ENCODE measurements at places on chromosomes 4 and X.

DNA sequence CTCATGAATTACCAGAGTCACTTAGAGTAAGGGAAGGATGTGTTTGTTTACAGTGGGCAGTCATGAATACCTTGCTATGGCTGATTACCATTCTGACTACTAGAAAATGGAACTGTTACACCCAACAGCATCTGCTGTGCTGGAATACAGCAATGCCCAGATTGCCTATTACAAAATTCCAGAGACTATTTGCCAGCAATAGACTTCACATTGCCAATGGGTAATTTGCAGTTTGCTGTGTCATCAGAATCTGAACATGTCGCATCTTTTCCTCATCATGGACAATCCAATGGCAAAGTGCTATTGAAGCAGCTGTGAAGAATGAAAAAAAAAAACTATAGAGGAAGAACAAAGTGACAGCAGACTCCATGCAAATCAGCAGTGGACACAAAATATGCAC lies 356.6 kb downstream of the CXXC4 start:
- DNase-seq: no peak

- DNase-seq: no peak
Observed at GRCh38 chr4:106584337-106584989, 215.9 kb upstream of the GIMD1 start.

DNA sequence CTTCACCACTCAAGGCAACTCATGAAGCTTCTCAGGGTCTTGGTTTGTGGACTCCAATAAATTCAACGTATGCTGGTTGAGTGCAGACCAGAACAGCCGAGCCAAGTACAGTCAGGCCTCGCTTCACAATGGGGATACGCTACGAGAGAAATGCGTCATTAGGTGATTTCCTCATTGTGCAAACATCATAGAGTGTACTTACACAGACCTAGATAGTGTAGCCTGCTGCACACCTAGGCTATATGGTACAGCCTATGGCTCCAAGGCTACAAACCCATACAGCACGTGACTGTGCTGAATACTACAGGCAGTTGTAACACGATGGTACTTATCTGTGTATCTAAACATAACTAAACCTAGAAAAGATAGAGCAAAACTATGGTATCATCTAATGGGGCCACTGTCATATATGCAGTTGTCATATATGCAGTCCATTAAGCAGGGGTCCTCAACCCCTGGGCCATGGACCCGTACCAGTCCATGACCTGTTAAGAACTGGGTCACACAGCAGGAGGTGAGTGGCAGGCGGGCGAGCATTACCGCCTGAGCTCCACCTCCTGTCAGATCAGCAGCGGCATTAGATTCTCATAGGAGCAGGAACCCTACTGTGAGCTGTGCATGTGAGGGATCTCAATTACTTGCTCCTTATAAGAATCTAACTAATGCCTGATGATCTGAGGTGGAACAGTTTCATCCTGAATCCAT lies 31.5 kb downstream of the RTL5 start:
- no peak for DNase-seq

- no peak for DNase-seq
Observed at GRCh38 chrX:69101683-69102251, 63.5 kb downstream of the PJA1 start.

DNA sequence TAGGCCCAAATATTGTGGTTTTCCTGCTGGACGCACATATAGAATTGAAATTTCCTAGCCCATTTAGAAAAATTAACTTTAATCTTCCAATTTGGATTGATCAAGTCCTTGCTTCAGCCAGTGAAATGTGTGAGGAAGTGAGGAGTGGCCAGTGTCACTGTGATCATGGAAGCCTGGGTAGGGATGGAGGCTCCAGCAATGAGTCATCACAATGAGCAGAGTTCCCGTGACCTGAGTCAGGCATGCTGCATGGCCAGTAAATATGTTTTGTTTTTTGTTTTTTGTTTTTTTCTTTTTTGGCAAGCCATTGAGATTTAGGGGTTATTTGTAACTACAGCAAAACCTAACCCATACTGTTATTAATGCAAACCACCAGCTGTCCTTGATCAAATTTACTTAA lies 52.1 kb downstream of the IDS start:
- no peak for DNase-seq

GRCh38 chr4:139085141-139085540 lies 69.6 kb downstream of the NOCT start:
- no peak for DNase-seq

DNA sequence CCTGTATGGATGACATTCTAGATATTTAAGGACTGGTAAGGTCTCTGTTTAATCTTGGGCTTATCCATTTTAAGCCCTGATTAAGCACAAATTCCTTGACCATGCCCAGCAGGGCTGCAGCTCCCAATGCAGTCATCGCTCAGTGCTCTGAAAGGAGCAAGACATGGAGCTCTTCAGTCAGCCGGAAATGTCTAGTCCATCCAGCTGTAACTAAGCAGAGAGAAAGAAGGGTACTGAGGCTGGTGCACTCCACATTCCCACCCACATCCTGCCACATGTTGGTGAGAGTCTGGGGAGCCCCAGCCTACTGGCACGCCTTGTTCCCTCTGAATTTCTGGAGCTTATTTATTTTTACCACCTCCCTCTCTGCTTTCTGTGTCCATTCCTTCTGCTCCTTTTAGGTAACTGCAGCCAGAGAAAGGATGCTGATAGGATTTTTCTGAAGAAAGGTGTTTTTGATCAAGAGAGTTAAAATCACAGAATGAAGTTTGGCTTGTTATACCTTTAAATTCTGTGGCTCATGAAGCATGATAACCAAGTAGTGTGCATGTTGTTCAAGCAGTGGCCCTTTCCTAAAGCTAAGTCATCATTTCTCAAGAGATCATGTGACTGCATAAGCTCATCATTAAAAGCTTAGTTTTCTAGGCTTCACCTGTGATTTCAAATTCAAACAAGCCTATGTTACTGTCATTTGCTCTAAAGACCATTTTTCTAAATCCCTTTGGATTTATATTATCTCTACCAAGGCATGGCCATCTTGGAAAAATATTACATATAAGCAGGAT lies 74.0 kb downstream of the GALNT7 start:
- no peak for DNase-seq

- no peak for DNase-seq
Observed at GRCh38 chr4:3415471-3416141, 26.2 kb upstream of the HGFAC start.

DNA sequence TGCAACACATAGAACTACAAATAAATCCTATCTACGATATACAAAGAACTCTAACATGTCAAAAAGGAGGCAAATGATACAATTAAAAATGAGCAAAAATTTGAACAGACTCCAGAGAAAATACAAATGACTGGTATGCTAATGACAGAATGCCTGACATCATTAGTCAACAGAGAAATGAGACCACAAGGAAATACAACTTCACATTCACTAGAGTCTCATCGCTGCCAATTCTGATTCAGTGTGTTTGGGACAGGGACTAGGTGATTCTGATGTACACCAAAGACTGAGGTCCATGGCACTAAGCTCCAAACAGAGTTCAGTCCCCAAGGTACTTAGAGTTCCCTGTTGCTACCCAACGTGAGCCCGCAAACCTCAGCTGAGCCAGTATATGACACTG lies 23.4 kb downstream of the SLC2A9 start:
- DNase-seq: no peak

DNA sequence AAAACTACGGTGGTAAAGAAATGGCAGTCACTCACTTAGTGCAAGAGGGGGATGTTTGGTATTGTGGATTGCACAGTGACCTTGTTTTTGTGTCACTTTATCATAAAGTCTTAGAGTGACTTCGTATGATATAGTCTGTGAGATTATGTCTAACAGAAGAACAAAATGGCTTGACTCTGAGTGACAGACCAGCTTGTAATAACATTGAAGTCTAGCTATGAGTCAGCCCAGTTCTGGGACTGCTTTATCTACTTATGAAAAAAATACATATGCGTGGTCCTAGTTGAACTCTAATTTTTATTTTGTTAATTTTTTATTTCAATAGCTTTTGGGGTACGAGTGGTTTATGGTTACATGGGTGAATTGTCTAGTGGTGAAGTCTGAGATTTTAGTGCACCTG lies 20.0 kb downstream of the DCLK2 start:
- no peak for DNase-seq

- no peak for DNase-seq
Observed at GRCh38 chr4:67428819-67429218, 116.5 kb downstream of the CENPC start.

- no peak for DNase-seq
Observed at GRCh38 chr4:140715119-140715518, 41.1 kb downstream of the TBC1D9 start.

GRCh38 chr4:88158489-88159228 lies at the start of gene ABCG2:
Gene ABCG2, minus strand, starts transcription at chr4:88158639. Its CDS starts 18,644 bp downstream, at chr4:88139995.
- no peak for DNase-seq

DNA sequence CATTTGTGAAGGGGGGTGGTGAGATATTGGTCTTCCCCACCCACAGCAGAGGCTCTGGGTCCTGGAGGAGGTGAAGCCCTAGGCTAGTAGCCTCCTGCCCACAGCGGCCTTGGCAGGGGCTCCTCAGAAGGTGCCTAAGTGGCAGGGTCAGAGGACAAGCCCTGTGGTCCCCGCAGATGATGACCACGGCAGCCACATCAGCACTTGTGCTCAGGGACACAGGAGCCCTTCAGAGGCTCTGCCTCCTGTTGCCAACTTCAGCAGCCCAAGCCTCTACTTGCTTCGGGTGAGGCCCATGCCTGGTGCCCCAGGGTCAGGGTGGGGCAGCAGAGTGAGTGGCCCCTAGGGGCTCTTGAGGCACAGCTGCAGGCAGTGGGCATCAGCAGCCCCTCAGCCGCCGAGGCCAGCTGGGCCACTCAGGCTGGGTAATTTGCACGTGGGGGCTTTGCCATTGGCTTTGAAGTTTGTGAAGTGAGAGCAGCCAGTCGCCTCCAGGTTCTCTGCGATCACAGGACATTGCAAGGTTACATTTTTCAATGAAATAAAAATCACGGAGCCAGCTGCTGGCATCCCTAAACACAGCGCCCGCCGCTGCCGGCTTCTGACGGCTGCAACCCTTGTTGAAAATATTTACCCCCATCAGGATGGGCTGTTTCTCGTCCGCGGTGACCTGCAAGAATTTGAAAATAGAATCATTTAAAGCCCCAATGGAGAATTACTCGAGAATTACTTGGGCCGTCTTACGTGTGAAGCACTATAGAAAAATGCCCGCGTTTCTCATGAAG lies 108.5 kb downstream of the HMX1 start:
- DNase-seq: no peak

- DNase-seq: no peak
Observed at GRCh38 chr4:139210486-139210885, 33.5 kb upstream of the ELF2 start.

DNA sequence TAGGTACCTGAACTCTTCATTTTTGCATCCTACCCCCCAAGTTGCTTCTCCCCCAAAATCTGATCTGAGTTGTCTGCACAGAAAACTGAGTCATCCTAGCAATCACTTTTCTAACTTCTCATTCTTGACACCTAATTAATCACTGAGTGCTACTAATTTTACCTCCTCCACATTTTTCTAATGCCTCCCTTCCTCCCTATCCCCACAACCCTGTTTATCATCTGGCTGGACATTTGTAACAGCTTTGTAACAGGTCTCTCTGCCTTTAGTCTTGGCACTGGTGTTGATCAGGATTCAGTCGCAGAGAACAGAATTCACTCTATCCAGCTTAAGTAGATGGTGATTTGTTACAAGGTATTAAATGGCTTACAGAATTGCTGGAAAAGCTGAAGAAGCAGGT lies 303.9 kb upstream of the GATB start:
- DNase-seq: no peak

DNA sequence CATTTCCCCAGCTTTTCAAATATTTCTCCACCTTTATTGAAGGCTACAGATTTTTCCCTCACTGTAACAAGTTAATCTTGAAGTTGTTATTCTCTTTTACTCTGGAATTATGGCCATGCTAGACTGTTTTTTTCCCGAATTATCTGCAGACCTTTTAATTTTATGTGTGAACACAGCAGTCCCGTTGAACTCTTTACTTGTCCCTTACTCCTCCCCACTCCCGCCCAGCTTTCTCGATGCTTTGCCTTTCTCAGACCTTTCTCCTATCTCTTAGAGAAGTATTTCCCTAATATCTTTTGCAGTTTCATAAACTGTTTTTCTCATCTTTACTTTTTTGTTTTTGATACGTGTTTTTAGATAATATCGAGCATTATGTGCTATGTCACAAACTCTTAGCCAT lies 776 bp downstream of the CEP44 start:
- DNase-seq: no peak

GRCh38 chr4:98828801-98829200 lies 100.1 kb downstream of the EIF4E start:
- DNase-seq: no peak

DNA sequence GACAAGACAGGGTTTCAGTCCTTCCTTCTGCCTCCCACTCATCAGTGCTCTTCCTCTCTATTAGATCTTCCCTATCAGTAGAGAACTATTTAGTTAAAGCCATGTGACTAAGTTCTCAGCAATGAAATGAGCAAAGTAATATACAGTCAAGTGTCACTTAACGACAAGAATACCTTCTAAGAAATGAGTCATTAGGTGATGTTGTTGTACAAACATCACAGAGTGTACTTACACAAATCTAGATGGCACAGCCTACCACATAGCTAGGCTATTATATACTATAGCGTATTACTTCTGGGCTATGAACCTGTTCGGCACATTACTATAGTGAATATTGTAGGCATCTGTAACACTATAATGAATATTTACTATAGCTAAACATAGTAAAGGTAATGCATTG lies 71.3 kb downstream of the POU4F2 start:
- no peak for DNase-seq

DNA sequence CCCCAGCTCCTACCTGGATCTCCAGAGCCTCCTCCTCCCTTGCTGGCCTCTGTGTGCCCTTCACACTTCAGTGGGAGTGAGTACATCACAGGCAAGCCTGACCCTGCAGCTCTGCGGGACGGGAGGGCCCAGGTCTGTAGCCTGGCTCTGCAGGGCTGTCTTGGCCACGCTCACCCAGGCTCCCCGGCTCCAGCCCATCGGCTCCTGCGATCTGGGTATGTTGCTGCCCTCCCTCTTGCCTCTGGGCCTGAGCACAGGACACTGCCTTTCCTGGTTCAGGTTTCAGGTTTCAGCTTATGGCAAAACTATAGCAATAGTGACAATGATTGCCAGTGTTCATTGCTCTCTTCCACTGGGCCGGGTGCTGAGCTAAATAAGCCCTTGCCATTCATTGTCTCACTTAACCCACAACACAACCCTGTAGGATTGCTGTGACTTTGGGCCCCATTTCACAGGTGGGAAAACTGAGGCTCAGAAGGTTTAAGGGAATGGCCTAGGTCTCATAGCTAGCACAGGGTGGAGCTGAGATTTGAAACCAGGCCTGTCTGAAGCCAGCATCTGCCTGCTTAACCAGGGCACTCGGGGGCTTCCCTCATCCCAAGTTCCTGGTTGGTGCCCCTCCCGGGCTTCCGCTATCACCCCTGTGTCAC lies 44.6 kb upstream of the SORCS2 start:
- no peak for DNase-seq

DNA sequence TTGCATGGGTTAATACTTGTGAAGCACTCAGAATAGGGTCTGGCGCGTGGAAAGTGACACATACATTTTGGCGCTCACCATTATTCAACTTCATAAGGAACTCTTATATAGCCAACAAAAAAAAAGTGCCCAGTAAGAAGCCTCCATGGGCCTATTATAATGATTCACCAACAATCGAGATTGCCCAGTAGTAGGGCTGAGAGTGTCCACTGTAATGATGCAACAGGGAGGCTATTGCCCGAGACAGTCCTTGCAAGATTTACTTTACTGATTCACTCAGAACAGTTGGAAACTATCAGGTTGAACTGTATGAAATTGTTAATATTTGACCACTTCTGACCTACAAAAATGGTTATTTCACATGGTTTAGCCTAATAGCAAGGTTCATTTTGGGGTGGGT lies 86.0 kb downstream of the PJA1 start:
- DNase-seq: no peak

GRCh38 chr4:89823416-89823815 lies 13.5 kb downstream of the SNCA start:
- DNase-seq: no peak

Data from NCI-H187 treated with DMSO at 0.1 percent for 48 hours (cell line).